SK-MEL-5 (cell line): ENCODE measurements at places on chromosomes 12 and 14. TPM values are rescaled to one million over a fixed set of nuclear protein-coding genes. Genes with fewer than 3 reads are reported as not detected.

The BCL7A gene
- 11.7 and 14.4 TPM in 2 replicates for total RNA-seq

GRCh38 chr12:69001251-69001650 is 68.3 kb upstream of the CPM start:
- no peak for DNase-seq

GRCh38 chr14:105385698-105386365 is 12.5 kb upstream of the TEX22 start:
- no peak for DNase-seq

- DNase-seq, result no peak
Measured at GRCh38 chr12:27723212-27723611, 12.6 kb downstream of the MRPS35 start.

The CLEC7A gene
- total RNA-seq, result not detected in 2 replicates

The KCNC2 gene
- total RNA-seq, result not detected in 2 replicates

DNA sequence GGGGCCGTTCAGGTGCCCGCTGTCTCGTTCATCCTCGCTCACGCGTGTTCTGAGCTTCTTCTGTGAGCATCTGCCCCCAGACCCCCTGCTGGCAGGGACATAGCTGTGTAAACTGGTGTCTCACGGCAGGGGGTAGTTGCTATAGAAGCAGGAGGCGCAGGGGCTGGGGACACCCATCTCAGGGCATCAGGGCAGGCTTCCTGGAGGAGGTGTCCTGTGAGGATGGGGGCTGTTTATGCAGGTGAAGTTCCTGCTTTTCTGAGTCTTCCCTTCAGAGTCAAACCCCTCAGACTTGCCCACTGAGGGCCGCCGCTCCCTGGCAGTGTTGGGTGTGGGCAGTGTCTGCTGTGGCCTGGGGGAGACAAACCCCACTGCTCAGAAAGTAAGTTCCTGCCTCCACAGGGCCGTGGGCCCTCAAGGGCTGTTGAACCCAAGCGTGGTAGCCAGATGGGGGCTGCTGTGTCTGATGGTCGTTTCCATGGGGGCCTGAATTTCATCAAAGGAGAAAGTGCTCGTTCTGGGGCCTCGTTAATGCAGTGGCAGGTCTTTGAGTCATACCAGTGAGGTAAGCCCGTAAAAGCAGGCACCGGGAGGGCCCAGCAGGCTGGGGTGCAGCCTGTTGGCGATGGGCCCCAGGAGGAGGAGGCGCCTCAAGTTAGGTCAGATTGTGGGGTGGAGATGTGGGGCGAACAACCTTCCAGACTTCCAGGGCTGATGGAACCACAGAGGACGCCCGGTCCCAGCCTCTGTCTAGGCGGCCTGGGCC is 23.4 kb downstream of the KIF26A start:
- no peak for DNase-seq

- peak; percentile 37 for DNase-seq
Measured at GRCh38 chr12:50182461-50182860, 15.3 kb upstream of the CERS5 start.

- peak; percentile 33 for DNase-seq
Measured at GRCh38 chr12:67394550-67394949, 125.4 kb downstream of the CAND1 start.

GRCh38 chr14:45709541-45709940 is 456.5 kb upstream of the MIS18BP1 start:
- DNase-seq, result peak; percentile 67

The CLMN gene
- total RNA-seq, result 19.5 and 24.0 TPM in 2 replicates

The GALNT16 gene
- total RNA-seq, result 0.16 and 0.35 TPM in 2 replicates

- no peak for DNase-seq
Measured at GRCh38 chr14:64191756-64192155, 102.4 kb downstream of the ESR2 start.

DNA sequence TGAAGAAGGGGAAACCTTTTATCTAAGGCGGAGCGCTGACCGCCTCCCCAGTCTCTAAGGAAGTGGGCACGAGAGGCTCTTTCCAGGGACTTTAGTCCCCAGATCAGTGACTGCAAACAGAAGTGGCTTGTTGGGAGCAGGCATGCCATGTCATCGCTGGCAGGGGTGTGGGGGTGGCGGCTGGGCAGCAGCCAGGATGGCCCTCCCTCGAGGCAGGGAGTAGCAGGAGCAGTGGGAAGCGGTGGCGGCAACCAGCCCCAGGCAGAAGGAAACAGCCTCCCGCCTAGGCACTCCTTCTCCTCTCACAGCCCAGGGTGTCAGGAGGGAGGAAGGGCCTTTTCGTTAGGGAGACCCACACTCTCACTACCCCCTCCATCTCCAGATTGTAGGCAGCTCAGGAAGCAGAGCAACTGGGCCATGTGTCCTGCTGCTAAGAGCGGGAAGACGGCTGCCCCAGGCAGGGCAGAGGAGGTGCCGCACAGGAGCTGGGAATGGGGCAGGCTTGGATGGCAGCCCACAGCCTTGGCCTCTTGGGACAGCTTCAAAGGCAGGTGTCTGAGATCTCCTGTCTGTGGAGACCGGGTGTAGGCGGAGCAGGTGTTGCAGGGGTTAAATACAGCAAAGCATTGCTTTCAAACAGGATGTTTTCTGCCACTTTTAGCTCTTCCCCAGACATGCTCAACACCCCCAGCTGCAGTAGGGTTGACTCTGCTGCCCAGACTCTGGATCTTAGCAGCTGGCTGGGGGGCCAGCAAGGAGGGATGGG is 21.8 kb downstream of the VDR start:
- no peak for DNase-seq

The GPR65 gene
- 0.03 TPM in 1 of 2 replicates, not detected in the other for total RNA-seq

The SERPINA9 gene
- not detected in 2 replicates for total RNA-seq

The ACOT6 gene
- total RNA-seq, result 0.18 TPM in 1 of 2 replicates, not detected in the other

DNA sequence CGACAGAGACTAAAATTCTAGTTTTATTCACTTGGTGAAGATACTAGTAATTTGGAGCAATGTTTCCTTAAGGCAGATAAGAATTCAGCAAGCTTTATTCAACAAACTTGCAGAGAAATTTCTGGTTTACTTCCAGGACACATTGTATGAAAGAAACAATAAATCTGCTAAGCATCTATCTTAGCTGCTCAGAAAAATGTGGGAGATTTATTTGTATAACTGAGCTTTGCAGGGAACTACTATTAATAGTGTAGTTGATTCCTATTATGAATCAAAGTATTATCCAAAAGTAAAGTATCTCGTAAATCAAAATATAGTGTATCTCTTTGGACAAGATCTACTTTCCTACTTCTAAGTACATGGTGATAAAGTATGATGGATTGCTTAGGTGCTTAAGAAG is 239.4 kb upstream of the TMTC1 start:
- DNase-seq, result no peak

- peak; percentile 21 for DNase-seq
Measured at GRCh38 chr14:53260286-53260685, 107.2 kb upstream of the DDHD1 start.

- DNase-seq, result peak; percentile 96
Measured at GRCh38 chr12:7933255-7933726, 2.7 kb downstream of the SLC2A3 start.

GRCh38 chr12:132131229-132131628 is 12.9 kb downstream of the DDX51 start:
- DNase-seq, result no peak

GRCh38 chr12:54932691-54933090 is 51.9 kb downstream of the TESPA1 start:
- no peak for DNase-seq

The OTX2 gene
- total RNA-seq, result not detected in 2 replicates

DNA sequence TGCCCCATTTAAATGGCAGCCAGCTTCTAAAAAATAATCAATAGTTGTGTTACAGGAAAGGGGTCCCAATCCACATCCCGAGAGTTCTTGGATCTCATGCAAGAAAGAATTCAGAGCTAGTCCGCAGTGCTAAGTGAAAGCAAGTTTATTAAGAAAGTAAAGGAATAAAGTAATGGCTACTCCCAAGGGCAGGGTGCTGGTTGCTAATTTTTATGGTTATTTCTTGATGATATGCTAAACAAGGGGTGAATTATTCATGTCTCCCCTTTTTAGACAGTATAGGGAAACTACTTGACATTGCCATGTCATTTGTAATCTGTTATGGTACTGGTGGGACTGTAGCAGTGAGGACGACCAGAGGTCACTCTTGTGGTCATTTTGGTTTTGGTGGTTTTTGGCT is 591.3 kb downstream of the LRFN5 start:
- DNase-seq, result no peak

- no peak for DNase-seq
Measured at GRCh38 chr12:111581434-111582132, 17.5 kb downstream of the ATXN2 start.

The MIP gene
- not detected in 2 replicates for total RNA-seq

The TAS2R10 gene
- 0.13 and 0.98 TPM in 2 replicates for total RNA-seq

DNA sequence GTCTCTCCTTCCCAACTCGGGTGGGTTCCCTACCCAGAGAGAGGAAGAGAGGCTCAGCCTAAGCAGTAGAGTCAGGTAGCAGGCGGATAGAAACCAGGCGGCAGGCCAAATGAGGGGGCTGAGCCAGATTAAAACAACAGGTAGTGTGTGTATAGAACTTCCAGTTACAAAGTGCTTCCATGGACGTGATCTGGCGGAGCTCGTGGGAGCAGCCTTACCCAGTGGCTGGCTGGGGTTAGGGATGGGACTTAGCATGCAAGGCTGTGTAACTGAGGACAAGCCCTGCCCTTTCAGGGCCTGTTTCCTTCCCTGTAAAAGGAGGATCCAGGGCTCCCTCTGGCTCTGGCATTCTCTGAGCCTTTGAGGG is 8.3 kb downstream of the KRT80 start:
- DNase-seq, result no peak

- DNase-seq, result no peak
Measured at GRCh38 chr12:53775478-53776145, 23.8 kb upstream of the CISTR start.

The DBX2 gene
- not detected in 2 replicates for total RNA-seq

The POTEG gene
- total RNA-seq, result 0.21 and 0.35 TPM in 2 replicates
